ENCODE measurements at places on chromosomes 7 and 10.

GRCh38 chr7:100152404-100152803 lies 3.7 kb downstream of the LAMTOR4 start:
- DNase-seq = no peak

- DNase-seq = no peak
Observed at GRCh38 chr10:12685261-12686058, 316.1 kb downstream of the CCDC3 start.

- no peak for DNase-seq
Observed at GRCh38 chr7:55053651-55054571, 35.1 kb downstream of the EGFR start.

DNA sequence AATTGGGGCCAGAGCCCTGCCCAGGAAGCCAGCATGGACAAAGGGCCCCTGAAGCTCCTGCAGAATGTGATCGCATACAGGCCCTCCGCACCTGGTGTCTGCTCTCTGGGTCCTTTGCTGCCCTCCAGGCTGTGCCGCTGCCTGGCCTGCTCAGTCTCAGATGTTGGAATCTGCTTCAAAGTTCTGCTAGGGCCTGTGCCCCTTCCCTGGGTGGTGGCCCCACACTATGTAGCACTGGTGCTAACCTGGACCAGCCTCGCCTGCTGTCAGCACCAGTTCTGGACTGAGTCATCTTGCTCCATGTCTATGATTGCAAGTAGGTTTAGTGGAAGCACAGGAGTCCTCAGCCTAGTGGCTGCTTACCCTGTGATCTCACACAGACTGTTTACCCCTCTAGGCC lies 6.3 kb downstream of the MAT1A start:
- DNase-seq = no peak

DNA sequence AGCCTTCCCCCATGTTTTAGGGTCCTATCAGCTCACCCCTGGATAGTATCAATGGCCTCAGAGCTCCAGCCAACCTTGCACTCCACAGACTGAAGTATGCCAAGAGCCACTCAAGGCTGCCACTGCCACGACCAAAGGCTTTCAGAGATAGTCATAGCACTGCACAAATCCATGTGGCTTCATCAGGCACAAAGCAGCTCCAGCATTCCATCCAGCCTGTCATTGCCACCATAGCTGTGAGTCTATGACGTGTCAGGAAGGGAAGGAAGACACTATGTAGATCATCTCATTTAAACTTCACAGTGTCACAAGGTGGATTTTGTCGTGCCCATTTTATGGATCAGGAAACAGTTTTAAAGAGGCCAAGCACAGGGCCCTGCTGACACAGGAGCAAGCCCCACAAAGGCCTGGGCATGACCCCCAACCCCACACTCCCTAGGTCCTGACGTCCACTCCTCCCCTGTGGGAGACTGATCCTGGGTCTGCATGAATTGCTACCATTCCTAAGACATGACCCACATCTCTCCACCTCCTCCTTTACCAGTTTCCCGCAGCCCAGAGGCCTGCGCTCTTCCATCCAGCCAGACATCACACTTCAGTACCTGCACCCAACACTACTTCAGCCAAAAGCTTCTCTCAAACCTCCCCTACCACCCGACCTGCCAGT lies 119.4 kb downstream of the DIP2C start:
- no peak for DNase-seq

DNA sequence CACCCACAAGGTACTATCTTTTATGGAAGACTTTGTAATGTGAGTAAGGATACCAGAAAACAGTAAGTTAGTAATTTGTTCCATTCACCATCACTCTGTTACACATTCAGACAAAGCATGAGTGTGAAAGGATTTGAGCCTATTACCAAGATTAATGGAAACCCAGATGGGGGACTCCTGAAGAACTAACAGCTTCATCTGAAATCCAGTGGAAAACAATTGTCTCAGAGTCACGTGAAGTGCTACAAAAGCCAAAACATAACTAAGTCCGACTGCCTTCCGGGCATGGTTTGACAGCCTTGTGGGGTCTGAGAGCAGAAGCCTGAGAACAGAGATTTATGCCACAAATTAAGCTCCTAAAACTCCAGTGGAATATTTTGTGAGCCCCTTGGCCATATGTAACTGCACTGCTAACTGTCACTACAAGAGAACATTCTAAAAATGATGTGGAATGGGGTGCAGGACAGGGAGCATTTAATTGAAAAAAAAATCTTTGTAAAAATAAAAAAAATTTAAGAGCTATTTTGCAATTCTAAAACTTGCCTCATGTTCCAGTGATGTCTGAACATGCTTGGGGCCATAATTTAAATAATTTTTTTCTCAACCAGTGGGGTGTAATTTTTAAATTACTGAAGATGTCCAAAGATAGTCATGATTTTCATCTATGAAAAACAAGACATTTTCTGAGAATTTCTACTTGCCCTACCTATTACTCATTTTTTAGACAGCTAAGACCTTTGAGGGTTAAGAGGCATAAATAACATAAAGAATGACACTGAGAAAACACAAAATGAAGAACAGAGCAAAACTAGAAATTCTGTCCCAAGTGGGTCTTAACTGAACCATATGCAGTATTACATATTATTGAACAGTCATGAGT lies 555.0 kb downstream of the INHBA start:
- DNase-seq = no peak

- DNase-seq = no peak
Observed at GRCh38 chr7:47228386-47229014, 353.4 kb downstream of the TNS3 start.

DNA sequence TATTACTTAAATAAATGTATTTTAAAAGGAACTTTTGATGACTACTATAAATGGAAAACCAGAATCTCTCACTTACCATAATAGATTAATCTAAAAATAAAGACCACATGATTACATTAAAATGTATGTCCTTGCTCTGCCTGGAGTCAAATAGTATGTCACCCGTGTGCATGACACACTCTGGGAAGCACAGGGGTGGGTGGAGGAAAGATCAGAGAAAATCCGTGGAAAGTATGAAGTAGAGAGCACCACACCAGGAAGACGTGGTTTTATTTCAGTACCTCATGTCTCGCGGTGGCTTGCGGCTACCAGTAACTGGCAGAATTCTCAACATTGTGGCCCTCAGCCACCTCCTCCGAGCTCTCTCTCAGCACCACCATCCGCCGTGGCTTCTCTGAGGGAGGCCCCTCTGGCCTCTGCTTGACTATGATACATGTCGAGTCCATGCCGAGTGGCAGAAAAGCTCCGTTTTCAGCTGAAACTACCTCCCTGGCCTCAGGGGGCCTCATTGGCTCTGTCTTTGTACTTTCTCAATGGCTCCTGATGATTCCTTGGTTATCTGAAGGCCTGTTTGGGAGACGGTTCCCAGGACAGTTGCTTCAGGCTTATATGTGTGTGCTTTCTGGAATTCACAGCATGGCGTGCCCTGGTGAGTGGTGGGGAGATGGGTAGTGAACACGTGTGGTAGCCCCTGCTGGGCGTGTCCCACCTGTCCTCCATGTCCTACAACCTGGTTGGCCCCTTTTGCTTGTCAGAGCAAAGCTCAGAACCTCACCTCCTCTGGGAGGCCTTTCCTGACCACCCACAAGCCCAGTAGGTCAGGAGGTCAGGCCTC lies 49.8 kb downstream of the LHPP start:
- DNase-seq = no peak

DNA sequence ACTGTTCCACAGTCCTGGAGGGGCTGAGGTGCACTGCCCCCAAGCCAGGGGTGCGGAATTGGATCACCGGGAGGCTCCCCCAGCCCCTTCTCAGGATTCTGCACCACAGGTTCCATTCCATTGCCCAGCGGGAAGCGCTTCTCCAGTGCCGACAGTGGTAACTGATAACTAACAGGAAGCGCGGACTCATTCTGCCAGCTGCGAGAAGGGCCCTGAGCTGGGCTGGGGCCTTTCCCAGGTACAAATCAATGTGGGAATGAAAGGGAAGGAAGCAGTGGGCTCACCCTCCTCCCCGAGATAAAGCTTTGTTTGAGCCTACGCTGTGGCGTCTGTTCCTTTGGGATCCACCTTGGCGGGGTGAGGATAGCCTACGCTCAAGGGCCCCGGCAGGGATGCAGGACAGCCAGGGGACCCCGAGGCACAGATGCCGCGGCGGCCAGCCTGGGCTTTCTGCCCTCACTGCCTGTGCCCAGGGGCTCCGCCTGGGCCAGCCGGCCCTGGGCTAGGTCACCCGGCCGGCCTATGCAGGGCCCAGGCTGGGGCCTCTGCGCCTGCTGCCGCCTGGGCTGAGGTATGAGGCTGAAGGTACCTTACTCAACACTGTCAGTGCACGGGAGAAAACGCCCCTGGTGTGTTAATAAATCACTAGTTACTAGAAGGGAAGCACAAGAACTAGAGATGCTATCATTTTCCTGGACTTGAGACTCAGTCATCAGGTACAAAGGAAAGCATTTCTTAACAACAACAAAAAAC lies 39.4 kb downstream of the EN2 start:
- DNase-seq = no peak

- no peak for DNase-seq
Observed at GRCh38 chr7:22460363-22460988, 39.5 kb downstream of the STEAP1B start.

DNA sequence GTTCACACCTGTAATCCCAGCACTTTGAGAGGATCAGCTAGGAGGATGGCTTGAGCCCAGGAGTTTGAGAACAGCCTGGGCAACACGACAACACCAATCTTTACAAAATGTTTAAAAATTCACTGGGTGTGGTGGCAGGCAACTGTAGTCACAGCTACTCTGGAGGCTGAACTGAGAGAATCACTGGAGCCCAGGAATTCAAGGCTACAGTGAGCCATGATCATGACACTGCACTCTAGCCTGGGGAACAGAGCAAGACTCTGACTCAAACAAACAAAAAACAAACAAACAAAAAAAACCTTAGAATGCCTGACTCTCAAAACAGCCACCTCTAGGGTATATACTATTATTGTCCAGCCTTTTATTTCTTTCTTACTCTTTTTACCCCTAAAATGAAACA lies 56.5 kb upstream of the PAPSS2 start:
- no peak for DNase-seq

DNA sequence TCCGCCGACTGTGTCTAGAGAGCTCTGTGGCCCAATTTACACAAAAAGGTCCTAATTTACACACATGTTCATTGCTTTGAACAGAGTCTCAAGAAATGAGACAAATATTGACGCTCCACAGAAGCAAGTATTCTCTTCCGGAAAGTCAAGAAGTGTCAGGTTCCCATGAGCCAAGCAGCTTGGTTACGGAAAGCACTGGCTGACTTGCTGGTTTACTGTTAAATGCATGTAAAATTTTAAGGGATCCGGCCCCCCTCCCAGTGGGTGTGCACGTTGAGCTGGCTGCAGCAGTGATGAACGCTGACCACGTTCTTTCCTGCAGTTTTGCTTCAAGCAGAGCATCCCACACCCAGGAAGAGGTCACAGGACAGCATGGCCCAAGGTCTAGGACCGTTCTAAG lies 76.8 kb downstream of the DIP2C start:
- DNase-seq = no peak

DNA sequence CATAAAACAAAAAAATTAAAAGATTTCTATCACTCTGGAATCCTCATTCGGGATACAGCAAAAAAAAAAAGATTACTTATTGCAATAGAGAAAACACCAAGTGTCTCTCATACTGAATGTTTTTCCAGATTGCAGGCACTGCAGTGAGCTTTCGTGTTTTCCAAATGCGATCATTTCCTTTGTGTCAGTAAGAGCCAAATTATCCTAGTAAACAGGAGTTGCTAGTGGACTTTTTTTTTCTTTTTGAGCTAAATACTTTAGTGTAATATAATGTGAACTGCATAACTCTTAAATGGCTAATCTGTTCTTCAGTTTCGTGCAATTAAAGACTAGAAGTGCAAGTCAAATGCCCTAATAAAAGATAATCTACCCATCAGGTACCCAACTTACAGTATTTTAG lies 44.4 kb upstream of the TOMM7 start:
- no peak for DNase-seq

GRCh38 chr7:54859066-54859465 lies 100.1 kb upstream of the SEC61G start:
- no peak for DNase-seq

DNA sequence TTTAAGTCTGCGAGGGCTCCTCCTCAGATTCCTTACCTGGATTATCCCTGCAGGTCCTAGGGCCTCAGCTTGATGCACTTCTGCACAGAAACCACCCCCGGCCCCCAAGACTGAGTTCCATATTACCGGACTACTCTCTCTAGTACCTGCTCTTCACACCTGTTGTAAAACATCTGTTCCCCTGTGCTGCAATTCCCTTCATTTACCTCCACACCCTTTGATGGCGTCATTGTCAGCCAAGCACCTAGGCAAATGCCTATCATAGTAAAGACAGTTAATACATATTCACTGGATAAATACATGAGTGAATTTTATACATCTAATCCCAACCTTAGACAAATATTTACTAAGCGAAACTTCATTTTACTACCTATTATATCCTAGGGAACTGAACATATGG lies 275.5 kb downstream of the PLXDC2 start:
- no peak for DNase-seq

DNA sequence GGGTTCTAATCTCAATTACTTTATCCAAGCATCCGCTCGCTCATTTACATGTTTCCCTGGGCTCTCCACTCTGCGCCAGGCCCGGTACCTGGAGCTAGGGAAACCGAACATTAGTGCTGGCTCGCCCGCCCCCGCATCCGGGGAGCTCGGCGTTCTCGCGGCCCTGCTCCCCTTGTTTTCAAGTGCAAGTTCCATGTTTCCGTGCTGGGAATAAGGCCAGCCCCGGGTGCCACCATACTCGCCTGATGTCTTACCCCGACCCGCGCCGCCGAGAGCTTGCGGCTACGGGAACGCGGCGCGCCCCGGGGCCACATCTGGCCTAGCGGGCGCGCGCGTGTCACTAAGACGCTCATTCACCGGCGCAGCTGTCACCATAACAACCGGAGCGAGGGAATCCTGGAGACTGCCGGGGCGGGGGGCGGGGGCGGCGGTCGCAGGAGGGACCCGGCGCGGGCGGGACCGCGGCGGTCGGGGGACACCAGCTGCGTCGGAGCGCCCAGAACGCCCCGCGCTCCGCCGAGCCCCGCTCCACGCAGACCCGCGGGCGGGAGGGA lies at the start of gene NEURL1:
Gene NEURL1, plus strand, starts transcription at position 344 of the 554 bp plus-strand sequence. CDS start 683 bp downstream, outside the sequence.
- no peak for DNase-seq

DNA sequence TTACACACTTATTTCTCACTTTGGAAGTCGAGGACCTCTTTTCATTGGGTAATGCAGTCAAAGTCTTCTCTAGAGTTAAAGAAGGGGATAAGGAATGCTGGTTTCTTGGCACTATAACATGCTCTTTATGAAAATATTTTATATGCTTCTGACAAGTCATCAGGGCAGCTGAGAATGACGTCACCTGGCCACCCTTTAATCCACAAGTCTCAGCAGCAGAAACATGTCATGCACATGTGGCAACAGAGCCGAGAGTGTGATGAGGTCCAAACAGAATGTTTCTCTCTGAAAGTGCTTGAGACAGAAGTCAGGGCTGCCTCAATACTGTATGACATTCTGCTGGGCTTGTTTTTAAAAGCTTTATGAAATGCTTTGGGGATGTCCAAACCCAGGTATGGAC lies 63.5 kb upstream of the C10orf90 start:
- DNase-seq = no peak

DNA sequence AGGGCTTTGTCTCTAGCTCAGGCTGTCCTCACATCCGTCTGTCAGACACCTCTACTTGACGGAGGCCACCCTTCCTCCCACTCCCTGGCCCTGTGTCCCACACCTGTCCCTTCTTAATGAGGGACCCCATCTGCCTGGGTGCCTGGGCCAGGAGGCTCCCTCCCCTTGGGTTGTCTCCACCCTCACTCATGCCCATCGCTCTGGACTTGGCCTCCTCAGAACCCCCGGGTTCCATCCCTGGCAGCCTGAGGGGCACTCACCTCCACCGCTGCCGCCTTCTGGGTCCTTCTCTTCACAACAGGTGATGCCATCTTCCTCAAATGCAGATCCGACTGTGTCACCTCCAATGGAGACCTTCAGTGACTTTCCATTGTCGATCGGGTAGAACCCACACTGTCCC lies 20.2 kb upstream of the GJD4 start:
- DNase-seq = no peak

GRCh38 chr10:32332299-32332750 lies 14.6 kb downstream of the EPC1 start:
- DNase-seq = peak; percentile 20

Data from stimulated activated CD8-positive, alpha-beta memory T cell treated with anti-CD3 and anti-CD28 coated beads, Interleukin-4, amount 100 ng/mL, for 1 hour (primary cell).